ENCODE measurements at places on chromosomes 4 and X.

DNA sequence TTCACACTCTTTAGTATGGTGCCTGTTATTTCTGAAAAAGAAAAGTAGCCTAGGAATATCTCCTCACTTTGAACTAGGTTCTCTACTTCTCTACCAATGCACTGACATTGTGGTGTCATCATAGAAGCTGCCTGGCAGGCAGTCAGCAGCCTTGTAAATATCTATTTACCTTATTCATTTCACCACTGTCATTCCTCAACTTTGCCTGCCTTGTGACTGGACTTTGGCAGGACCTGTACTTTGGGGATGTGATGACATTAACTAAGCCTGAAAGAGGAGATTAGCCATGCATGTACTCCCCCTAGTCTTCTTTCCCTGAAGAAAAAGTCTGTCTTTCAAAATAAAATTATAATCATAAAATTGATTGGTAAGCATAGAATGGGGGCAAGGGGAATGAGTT is 207.2 kb downstream of the ARAP2 start:
- DNase-seq, result no peak

GRCh38 chrX:80285131-80285773 is 135.0 kb upstream of the TENT5D start:
- DNase-seq, result no peak

DNA sequence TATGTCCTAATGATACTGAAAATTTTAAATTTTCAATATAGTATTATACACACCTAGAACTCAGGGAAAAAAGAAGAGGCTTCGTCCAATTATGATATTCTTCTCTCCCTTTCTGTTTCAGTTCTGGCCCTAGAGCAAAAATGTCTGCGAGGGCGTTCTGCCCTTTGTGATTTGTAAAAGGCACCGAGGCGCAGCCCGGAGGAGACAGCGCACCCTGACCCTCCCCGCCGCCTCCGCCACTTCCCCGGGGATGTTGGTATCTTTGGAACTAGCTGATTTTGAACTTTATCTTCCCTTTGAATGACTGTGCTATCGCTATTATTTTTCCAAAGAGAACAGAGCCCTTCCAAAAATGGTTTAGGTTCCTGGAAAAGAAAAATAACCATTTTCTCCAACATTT is 173.2 kb upstream of the FAM9B start:
- DNase-seq, result no peak

- no peak for DNase-seq
Observed at GRCh38 chr4:22416403-22416802, 99.5 kb downstream of the ADGRA3 start.

GRCh38 chr4:761086-761485 is 55.5 kb downstream of the PCGF3 start:
- no peak for DNase-seq

DNA sequence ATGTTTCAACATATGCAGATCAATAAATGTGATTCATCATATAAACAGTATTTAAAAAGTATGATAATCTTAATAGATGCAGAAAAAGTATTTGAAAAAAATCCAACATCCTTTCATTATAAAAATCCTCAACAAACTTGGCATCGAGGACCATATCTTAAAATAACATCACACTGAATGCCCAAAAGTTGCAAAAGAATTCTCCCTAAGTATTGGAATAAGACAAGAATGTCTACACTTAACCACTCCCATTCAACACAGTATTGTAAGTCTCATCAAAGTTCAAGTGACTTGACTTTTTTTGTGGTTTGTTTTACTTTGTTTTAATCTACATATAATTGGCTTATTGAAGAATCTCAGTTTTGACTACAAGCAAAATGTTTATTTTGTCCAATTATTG is 779.0 kb upstream of the SLIT2 start:
- DNase-seq, result no peak

All from activated CD4-positive, alpha-beta T cell treated with anti-CD3 and anti-CD28 coated beads, Interleukin-2, amount 50 U/mL, for 24 hours (primary cell).